Stimulated activated CD4-positive, alpha-beta T cell treated with anti-CD3 and anti-CD28 coated beads, Interleukin-15, amount 100 ng/mL, for 48 hours (primary cell): ENCODE measurements at places on chromosomes 1 and 21.
A peak's percentile ranks its signal among the peaks of the same experiment; 100 is the strongest.

DNA sequence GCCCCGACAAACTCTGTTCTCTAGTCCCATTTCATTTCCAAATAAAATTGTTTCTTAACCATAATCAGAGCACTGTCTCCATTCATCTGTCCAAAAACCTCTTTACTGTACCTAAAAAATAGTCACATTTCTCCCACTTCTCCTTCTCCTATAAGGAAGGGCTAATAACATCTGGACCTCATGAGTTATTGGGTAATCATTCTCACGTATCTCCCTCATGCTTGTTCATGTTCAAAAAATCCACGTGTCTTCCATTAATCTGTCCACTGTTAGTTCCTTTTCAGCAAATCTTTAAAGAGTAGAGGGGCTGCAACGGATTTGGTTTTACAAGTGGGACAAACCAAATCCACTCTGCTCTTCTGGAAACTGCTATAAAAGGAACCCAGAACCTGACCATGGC lies 1418.8 kb downstream of the MRPL39 start:
- no peak for DNase-seq

- DNase-seq: no peak
Observed at GRCh38 chr1:3483380-3483779, 28.9 kb downstream of the ARHGEF16 start.

- DNase-seq: no peak
Observed at GRCh38 chr1:57492586-57493226, 68.8 kb upstream of the DAB1 start.

DNA sequence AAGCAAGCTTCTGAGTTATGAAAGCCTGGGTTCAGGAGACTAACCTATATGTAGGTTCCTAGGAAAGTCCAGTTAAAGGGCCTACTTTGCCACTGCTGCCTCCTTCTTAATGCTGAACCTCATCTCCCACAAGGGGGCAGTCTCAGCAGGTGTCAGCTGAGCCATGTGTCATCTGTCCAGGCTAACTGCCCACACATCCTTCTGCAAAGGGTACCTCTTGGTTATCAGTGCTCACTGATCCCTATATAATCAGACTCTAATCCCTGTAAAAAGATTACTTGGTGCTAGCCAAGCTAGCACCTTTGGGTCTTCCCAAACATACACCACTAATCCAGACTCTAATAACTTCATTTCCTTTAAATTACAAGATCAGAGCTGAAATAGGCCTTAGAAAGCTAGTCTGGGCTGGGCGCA lies 9.0 kb downstream of the PRDX1 start:
- peak; percentile 32 for DNase-seq

DNA sequence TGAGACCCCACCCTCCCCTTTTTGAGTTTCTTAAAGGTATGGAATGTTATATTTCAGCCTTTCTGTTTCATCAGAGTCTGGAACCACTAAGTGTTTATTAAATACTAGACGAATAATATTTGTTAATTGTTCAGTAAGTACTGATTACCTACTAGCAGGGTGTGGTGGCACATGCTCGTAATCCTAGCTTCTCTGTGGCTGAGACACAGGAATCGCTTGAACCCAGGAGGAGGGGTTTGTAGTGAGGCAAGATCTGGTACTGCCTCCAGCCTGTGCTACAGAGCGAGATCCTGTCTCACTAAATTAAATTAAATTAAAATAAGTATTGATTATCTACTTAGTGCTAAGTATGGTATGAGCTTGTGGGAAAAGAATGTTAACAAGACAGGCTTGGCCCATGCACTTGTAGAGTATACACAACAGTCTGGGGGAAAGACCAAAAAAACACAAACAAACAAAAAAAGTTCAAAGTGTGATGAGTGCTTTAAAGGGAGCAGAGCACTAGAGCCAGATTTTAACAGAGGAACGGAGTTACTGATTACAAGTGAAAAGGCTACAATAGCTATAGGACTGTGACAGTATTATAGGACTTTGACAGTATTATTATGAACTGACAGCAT lies 2.4 kb downstream of the CEPT1 start:
- no peak for DNase-seq

- DNase-seq: no peak
Observed at GRCh38 chr21:33852485-33852884, 63.1 kb downstream of the ATP5PO start.

DNA sequence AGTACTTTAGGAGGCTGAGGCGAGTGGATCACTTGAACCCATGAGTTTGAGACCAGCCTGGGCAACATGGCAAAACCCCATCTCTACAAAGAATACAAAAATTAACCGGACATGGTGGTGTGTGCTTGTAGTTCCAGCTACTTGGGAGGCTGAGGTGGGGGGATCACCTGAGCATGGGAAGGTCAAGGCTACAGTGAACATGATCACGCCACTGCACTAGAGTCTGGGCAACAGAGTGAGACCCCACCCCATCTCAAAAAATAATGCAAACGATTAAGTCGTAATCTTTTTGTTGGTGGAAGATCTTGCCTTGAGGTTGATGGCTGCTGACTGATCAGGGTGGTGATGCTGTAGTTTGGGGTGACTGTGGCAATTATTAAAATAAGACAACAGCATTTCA lies 6.3 kb downstream of the RCAN3 start:
- DNase-seq: no peak

DNA sequence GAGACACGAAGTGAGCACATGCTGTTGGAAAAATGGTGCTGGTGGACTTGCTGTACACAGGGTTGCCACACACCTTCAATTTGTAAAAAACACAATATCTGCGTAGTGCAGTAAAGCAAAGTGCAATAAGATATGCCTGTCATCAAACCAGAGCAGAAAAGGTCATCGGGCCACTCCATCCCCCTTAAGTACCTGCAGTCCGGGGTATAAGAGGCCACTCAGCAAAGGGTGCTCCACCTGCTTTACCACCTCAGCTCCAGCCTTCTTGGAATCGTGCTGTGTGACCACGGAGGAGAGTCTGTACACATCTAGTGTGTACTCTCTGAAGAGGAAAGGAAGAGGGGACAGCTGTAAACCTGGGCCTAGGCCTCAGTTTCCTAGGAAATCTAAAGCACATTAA lies 10.9 kb downstream of the YARS1 start:
- DNase-seq: no peak

GRCh38 chr1:55559161-55559611 lies 344.0 kb upstream of the USP24 start:
- no peak for DNase-seq

DNA sequence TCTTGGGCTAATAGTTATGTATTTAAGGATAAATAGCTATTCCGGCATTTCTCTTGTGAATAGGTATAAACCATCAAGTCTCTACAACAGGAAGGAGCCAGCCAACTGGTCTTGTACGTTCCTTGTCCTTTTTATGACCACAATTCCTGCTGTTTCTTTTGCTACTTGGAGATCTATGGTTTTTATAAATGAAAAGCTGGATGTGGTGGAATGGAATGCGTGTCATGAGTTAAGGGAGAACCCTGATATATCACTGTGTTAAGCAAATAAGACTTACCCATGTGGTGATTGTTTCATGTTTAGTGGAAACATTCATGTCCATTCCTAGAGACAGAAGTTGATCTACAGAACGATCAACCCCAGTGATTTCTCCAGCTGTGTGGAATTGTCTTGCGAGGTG lies 282.1 kb downstream of the RPS6KC1 start:
- DNase-seq: no peak

GRCh38 chr1:7449750-7450149 lies 321.3 kb upstream of the VAMP3 start:
- DNase-seq: no peak

GRCh38 chr21:30986965-30987364 lies 51.3 kb downstream of the KRTAP19-8 start:
- DNase-seq: no peak

GRCh38 chr1:178551940-178552339 lies 39.0 kb downstream of the TEX35 start:
- DNase-seq: no peak

GRCh38 chr1:201496296-201496690 lies 10.6 kb downstream of the CSRP1 start:
- no peak for DNase-seq

DNA sequence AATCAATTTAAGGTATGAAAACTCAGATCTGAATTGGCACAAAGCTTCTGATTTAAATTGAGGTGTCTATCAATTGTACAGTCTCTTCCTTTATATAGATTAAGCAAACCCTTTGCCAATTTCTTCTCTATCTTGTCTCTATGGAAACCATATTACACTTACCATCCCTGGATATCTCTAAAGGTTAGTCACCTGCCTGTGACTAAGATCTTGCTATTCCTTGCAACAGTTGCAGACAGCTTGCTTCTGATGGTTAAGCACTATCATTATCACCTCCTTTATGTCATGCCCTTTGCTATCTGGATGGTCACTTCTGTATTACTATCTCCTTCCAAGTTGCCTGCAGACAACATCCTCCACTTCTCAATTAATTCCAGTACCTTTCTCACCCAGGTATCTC lies 998.6 kb upstream of the B3GALT2 start:
- no peak for DNase-seq

DNA sequence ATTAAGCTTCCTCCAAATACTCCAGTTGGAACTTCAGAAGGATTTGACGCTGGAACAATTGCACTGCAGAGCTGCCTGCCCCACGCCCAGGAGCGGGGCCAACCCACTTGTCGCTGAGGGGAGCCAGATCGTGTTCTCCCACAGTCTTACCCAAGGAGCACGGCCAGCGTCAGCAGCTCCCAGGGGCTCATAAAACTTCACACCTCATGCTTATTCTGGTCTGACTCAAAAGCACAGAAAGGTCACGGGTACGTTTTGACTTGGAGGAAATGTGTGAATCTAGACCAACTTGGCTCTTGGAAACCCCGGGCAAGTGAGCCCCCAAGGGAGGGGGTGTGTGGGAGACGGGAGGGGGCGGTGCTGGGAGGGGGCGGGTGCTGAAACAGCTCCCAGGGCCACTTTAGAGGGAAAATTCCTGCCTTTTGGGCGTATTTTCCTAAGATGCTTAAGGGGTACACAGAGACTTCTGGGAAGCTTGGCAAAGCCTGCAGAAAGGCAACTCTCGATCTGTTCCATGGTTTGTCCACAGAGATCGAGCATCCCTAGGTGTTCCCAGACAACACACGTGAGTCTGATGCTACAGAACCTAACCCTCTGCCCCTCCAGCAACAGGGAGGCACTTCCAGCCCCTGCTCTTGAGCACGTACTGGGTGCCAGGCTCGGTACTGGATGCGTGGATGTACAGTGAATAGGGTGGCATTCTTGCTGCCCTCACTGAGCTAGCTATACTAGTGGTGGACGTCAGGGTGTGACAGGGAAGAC lies 98.9 kb downstream of the DHRS3 start:
- peak; percentile 50 for DNase-seq

DNA sequence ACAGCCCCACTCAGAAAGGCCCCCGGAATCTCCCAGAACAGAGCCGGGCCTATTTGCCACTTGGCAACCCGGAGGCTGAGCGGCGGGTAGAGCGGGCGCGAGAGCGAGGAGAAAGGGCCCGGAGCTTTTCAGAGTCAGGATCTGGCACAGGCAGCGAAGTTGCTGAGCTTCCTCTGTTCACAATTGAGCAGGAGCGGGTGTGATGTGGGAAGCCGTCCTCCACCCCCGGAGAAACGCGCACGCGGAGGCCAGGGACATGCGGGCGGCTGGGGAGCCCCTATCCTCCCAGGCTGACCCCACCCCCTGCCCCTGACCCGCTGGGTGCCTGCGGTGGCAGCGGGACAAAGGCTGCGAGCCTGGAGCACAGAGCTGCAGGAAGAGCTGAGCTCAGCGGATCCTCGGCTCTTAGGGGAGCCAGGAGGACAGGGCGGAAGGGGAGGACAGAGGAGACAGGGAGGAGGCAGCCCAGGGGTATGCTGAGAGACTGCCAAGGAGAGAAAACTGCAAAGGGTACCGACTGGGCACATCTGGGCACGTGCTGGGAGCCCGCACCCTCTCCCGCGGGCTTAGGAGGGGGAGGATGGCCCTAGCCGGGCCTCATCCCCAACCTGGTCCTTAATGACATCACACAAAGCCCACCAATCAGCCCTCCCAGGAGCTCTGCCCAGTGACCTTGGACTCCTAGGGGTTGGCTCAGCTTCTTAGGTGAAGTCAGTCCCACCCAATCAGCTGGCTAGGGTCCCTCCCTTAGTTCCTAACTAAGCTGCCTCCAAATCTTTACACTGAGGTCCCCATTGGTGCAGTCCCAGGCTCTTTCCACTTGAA lies 9.3 kb downstream of the KIF21B start:
- no peak for DNase-seq

DNA sequence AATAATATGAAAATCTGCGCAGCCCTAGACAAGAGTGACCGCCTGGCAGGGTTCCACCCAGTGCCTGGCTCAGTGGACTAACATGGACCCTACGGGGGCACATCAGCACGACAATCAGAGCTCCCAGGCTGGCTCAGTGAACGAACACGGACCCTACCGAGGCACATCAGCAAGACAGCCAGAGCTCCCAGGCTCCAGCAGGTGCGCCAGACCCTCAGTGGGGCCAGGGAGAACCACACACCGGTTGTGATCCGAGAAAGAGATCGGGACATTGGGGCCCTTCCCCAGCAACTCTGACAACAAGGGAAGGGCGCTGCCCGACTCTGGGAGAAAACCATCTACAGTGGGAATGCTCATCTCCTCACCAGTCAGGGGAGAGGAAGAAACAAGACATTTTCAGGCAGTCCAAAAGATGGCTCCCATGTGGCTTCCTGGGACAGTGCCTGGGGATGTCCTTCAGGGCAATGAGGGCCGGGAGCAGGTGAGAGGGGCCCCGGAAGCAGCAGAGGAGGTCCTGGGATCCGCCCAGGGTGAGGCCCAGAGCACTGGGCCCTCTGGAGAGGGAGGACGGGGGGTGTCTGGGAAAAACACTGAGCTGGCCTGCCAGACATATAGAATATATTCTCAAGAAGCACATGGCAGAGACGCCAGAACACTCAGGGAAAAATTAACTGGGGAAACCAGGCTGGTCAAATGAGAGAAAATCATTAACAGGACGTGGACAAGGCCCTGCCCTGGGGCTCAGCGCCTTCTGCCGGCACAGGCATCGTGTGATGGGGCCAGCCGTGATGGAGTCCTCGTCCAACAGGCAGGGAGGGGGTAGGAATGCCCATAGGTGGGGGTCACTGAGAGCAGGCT lies 4.8 kb downstream of the ARHGEF16 start:
- no peak for DNase-seq

- DNase-seq: no peak
Observed at GRCh38 chr1:205666372-205667166, 13.7 kb downstream of the SLC45A3 start.

DNA sequence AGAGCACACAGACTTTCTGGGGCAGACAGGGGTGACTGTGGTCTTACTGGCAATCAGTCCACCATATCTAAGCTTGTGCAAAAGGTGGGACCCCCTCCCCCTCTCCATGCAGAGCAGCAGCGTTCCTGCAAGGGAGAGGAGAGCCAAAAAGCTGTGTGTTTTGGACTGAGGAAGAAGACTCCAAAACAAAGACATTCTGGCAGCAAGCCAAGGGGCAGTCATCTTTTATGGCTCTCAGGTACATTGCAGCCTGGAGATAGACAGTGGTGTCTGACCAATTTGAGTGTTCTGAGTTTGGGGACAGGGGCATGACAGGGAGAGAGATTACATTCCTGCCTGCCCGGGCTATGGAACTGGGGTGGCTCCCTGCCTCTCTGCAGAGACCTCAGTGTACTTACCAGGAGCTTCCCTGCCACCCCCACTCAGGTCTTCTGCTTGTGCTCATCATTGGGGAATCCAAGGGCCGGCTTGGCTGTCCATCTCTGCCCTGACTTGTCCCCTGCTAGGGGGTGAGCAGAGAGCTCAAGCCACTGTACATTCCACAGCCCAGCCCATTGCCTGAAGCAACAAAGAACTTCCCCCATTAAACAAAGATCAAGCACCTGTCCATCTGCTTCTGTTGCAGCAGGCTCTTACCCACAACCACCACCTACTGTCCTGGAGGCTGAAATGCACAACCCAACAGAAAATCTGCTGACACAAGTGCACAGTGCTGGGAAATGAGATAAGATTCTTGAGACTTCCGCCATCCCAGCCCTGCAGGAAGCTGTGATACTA lies 131.1 kb downstream of the EVI5 start:
- no peak for DNase-seq

- DNase-seq: no peak
Observed at GRCh38 chr1:39406533-39407450, 84.6 kb upstream of the BMP8A start.
